ENCODE measurements at places on chromosomes 6 and 20.

- no peak for DNase-seq
Observed at GRCh38 chr20:36614781-36615557, 9.4 kb downstream of the RAB5IF start.

DNA sequence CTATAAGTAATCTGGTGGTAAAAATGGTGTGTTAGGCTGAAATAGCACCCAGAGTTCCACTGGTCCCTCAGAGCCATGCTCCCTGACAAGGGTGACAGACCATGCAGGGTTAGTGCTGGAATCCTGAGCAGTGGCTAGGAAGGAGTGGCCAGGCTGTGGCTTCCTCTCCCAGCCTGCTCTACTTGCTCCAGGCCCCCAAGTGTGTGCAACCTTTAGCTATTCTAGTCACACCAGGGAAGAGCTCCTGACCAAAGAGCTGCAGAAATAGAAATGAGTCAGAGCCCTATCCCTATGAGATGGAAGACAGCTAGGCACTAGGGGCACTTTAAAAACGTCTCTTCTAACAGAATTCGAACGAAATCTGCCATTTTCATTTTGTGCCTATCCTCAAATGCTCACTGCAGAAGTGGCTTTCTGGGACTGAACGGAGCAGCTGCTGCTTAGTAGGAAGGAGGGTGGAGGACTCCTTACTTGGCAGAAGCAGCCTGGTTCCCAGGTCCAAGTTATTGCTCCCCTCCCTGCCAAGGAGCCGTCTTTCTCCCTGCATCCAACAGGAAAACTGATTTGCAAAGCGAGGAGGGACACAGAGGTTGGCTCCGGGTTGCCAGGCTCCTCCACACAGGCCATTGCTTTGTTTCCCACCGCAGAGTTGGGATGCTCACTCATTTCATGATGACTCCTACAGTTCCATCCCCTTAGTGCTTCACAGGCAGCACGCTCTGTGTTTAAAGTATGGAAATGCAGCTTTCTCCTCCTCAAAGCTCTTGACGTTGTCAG, 754.5 kb downstream of the C6orf118 start:
- no peak for DNase-seq

- DNase-seq = no peak
Observed at GRCh38 chr6:149940672-149940982, 1.2 kb upstream of the ULBP2 start.

DNA sequence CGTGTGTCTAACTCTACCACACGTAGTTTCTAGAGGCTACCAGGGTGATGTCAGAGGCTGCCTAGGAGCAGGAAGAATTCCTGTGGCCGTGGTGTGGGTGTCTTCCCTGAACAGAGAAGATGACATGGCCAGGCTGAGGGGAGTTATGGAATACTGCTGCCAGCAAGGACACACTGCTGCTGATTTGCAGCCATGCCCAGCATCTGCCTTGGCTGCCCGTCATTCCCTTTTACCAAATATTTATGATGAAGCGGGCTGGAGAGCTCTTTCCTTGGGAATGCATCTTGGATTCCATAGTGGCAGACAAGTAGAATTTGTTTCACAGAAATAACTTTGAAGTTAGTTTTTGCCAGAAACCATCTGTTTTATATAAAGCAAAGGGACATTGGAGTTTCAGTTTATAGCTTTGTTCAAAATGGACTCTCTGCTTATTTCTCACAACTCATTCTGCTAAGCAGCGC, 80.8 kb upstream of the VSTM2L start:
- DNase-seq = no peak

DNA sequence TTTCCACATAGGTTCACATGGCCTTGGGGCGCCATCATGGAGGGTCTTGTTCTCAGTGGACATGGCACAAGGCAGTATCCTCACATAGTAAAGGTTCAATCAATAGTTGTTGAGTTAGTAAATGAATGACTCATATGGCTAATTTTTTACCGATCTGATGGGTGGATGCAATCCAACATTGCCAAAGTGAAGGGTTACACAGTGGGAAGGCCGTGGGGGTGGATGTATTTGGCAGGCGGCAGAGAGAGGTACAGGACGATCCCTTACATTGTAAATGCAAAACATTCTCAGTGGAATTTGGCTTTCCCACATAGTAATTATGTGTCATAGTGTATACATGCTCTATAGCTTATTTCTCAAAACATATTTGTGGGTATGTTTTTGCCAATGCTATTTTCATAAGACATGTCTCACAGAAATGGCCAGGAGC, 21.0 kb upstream of the PDE7B start:
- DNase-seq = no peak

DNA sequence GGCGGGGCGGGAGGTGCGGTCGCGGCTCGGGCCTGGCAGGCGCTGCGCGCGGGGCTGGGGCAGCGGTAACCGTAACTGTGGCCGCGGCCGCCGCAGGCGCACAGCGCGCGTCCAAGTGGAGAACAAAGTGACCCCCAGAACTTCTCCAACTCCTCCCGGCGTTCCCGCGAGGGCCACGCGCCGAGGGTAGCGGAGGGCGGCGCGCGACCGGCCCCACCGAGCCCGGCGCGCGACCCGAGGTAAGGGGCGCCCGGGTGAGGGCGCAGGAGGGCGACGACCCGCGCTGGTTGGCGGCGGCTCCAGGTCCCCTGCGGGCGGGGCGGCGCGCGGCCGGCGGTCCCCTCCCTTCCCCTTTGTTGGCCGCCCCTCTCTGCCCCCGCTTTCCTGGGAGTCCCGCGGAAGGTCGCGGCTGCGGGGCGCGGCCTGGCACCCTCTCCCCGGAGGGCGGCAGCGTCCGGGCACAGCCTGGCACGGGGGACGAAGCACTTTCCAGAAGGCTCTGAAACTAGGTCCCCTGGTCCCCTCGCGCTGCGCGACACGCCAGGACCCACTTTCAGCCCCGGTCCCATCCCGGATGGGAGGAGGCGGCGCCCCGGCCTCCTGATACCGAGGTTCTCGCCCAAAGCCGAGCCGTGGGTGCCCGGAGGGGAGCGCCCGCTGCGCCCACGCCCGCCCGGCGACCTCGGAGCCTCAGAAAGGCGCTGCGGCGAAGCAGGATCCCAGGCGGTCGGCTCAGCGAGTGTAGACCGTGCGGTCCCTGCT, at the start of gene TIAM2:
TIAM2 (plus strand) TSS at position 62 of the 762 bp plus-strand sequence. CDS start 133,909 bp downstream, outside the sequence.
- peak; percentile 34 for DNase-seq

- DNase-seq = no peak
Observed at GRCh38 chr20:51978070-51978501, 175.8 kb upstream of the SALL4 start.

- no peak for DNase-seq
Observed at GRCh38 chr20:57996936-57997890, 231.2 kb downstream of the ANKRD60 start.

- no peak for DNase-seq
Observed at GRCh38 chr6:137315081-137315480, 95.9 kb upstream of the IFNGR1 start.

- no peak for DNase-seq
Observed at GRCh38 chr6:20924911-20925543, 390.8 kb downstream of the CDKAL1 start.

DNA sequence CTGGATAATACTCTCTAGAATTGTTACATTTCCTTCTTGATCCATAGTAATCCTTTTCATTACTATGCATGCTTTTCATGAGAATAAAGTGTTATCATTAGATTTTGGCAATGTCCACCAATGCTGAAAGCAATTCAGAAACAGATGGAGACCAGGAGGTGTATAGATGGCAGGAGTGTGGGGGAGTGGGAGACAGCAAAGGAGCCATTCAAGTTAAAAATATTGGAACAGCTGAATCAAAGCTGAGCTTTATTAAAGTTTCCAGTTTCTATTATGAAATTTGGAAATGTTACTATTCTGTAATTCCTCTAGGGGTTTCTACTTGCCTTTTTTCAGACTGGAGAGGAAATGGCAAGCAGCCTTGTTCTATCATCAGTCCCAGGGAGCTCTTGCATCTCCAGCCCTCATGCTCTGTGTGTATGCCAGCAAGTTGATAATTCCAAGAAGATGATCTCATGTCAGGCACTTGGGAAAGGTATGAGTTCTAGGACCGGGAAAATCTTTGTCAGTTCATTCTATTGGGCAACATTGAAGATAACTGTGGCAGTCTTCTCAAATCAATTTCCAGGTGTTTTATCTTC, 228.0 kb downstream of the CD109 start:
- DNase-seq = no peak

- no peak for DNase-seq
Observed at GRCh38 chr6:162108041-162108440, 619.5 kb downstream of the PRKN start.

DNA sequence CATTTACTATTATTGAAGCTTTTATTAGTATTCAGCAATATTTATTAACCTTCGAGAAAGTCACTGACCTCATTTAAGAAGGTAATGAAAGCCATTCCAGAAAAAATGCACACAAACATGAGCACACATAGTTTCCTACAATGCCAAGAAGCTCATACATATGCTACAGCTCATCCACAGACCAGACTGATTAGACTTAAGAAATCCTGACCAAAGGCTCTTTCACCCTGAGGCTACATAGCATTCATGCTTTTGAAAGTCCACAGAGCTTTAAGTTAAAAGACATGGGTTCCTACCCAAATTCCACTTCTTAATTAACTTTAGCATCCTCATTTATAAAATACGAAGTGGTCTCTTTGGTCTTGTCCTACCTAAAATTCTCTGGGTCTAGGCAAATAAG, 430.4 kb downstream of the TBC1D32 start:
- DNase-seq = no peak

GRCh38 chr6:112936504-112936903, 589.4 kb downstream of the RFPL4B start:
- no peak for DNase-seq

- no peak for DNase-seq
Observed at GRCh38 chr6:143673669-143674068, 4.1 kb upstream of the PHACTR2 start.

GRCh38 chr6:37669887-37670437, 27.7 kb downstream of the MDGA1 start:
- no peak for DNase-seq

DNA sequence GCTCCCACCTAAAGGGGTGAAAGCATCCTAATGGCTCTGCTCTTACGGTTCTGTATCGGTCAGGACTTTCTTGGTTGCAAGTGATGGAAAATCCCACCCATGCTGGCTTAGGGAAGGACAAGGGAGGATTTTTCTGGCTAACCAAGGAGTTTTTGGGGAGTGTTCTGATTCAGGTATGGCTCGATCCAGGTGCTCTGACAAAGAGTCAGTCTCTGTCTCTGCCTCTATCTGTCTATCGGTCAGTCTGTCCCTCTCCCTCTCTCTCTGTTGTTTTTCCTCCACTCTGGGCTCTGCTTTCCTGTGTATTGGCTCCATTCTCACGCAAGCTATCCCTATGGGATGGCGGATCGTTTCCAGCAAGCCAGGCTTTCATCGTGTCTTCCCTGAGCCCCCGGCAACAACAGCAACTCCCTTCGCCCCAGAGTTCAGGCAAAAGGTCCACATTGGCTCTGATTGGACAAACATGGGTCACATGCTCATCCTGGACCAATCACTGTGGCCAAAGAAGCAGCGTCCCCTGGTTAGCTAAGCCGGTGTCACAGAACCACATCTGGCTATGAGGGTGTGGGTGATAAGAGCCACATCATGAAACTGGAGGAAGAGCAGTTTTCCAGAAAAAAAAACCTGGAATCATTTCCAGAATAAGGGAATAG, 160.3 kb downstream of the BMP7 start:
- no peak for DNase-seq

DNA sequence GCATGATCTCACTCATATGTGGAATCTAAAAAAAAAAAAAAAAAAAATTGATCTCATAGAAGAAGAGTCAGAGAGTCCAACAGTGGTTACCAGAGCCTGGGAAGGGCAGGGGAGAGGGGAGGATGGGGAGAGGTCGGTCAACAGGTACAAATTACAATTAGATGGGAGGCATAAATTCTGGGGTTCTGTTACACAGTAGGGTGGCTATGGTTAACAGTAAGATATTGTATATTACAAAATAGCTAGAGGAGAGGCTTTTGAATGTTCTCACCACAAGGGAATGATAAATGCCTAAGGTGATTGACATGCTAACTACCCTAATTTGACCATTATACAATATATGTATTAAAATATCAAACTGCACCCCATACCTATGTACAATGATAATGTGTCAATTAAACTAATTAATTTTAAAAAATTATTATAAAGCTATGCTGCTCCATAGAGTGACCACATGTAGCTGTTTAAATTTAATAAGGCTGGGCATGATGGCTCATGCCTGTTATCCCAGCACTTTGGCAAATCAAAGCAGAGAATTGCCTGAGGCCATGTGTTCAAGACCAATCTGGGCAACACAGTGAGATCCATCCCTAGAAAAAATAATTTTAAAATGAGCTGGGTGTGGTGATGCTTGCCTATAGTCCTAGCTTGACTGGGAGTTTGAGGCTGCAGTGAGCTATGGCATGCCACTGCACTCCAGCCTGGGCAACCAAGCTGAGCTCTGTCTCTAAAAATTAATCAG, 70.9 kb downstream of the SNX5 start:
- no peak for DNase-seq

Measured in D721Med (cell line).